Activated CD4-positive, alpha-beta T cell treated with anti-CD3 and anti-CD28 coated beads for 4 hours (primary cell): ENCODE measurements at places on chromosomes 5 and 9.

DNA sequence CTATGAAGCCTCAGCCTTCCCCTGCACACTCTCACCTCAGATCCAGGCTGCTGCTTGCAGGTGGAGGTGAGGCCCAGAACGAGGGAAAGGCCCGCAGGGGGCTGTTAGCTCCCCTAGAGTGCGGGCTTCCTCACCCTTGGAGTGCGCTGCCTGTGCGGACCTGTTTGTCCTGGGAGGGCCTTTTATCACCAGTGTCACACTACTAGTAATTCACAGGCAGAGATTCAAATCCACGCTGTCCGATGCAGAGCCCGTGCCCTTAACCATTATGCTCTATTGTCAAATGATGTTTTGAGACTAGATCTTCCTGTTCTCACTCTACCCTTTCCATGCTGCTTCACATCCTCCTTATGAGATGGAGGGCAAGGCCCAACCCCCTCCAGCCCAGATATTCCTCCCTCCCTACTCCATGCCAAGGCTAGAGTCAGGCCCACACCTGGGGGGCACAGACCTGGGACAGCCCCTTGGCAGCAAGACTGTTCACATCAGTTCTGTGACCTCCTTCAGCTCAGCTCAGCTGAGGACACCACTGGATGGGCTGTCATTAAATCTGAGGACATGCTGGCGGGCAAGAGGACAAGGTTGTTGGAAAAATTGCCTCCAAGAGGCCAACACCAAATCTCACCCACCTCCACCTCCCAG, 112.8 kb upstream of the SPOCK1 start:
- no peak for DNase-seq

- DNase-seq, result no peak
Measured at GRCh38 chr5:144438237-144438636, 267.6 kb downstream of the KCTD16 start.

DNA sequence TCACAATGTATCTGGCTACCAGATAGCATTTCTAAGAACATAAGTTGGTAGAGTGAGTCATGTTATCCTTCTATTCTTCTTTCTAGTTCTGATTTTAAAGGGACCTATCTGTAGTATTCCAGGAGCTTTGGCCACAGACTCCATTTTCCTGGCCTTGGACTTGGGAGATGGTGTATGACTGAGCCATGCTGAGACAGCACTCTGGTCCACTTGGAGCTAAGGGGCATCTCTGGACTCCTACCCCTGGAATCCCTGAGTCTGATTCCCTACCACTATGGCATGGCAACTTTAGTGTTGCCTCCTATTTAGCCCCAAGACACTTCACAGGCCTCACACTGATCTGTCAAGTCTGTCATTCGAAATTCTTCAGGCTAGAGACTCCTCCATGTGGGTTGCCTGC, 58.8 kb downstream of the BAAT start:
- no peak for DNase-seq

GRCh38 chr9:4306777-4307121, 6.9 kb upstream of the GLIS3 start:
- DNase-seq, result no peak

GRCh38 chr5:66689522-66690220, 93.5 kb downstream of the MAST4 start:
- no peak for DNase-seq
